SK-N-SH (cell line): ENCODE measurements at places on chromosomes 6 and 20.

DNA sequence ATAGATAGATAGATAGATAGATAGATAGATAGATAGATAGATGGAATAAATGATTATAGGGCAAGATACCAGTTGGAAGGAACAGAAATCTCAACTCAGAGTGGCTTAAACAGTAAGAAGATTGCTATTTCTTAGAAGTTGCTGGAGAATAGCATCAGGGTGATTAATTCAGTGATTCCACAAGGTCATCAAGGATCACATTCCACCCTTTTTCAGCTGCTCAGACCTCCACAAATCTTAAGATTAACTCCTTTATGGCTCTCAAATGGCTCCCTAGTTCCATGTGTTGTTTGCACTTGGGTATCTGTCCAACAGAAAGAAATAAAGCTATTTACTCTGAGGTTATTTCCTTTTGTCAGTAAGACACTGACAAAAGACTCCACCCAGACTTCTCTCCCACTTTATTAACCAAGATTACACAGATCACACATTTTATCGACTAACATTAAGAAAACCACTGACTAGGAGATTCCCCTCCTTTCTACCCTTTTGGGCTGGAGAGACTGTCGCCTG, 68.3 kb upstream of the KIF16B start:
- no peak for DNase-seq
- H3K27ac ChIP-seq = no peak overlapping the region; the same call in 1 of the 2 replicates
- no peak overlapping the region for H3K4me3 ChIP-seq
- H3K36me3 ChIP-seq = no peaks in the 10 kb centered on the region

DNA sequence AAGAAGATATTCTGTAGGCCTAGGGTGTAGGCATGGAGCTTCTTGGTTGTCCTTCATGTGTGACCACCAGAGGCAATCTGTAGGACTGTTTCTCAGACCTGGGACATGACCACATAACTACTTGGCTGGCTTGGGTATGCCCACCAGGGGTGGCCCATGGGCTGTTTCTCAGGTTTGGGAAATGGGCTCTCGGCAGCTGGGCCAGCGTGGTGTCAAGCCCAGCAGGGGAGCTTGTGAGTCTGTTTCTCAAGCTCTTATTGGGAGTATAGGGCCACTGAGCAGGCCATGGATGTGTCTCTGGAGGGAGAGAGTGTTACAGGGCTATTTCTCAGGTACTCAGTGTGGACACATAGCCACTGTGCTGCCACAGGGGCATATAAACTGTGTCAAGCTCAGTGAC, 2.5 kb upstream of the SEMG2 start:
- H3K4me1 ChIP-seq = no peaks in the 10 kb centered on the region
- no peaks in the 10 kb centered on the region for H3K36me3 ChIP-seq
- DNase-seq = no peak
- no peak overlapping the region for H3K4me3 ChIP-seq
- peaks cover 10% of the 10 kb centered on the region; the same call in 1 of the 2 replicates for H3K27me3 ChIP-seq
- H3K27ac ChIP-seq = no peak overlapping the region

- no peak for DNase-seq
- H3K27me3 ChIP-seq = peaks cover 61% of the 10 kb centered on the region
- H3K27ac ChIP-seq = no peak overlapping the region
- peaks cover 2% of the 10 kb centered on the region; the same call in 1 of the 2 replicates for H3K4me1 ChIP-seq
- H3K36me3 ChIP-seq = no peaks in the 10 kb centered on the region
- no peak overlapping the region for H3K4me3 ChIP-seq
Observed at GRCh38 chr20:56955680-56956079, 310.8 kb downstream of the BMP7 start.

GRCh38 chr20:47392721-47393073, 36.2 kb upstream of the ZMYND8 start:
- H3K4me1 ChIP-seq = no peaks in the 10 kb centered on the region
- no peak overlapping the region for H3K4me3 ChIP-seq
- DNase-seq = no peak
- no peaks in the 10 kb centered on the region for H3K36me3 ChIP-seq
- H3K27ac ChIP-seq = peak overlapping the region; percentile 70

DNA sequence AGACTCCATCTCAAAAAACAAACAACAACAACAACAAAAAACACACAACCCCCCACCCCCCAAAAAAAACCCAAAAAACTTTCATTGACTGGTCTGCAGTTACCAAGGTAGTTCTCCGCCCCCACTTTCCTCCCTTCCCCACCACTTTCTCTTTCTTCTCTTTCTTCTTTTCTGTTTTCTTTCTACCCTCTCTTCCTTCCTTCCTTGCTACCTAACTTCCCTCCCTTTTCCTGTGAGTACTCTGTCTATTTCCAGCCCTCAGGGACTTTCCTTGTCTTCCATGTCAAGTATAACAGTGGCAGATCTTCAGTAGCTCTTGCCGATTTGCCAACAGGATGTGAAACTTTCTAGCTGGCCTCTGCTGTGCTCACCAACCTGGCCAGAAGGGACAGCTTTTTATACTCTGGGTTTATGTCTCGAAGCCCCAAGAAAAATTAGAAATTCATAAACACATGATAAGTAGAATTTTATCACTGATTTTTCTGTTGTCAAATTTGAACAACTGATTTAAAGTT, 399.5 kb downstream of the QKI start:
- no peaks in the 10 kb centered on the region for H3K36me3 ChIP-seq
- H3K27ac ChIP-seq = no peak overlapping the region
- H3K4me3 ChIP-seq = no peak overlapping the region
- no peak for DNase-seq

GRCh38 chr20:47789081-47789763, 3.9 kb upstream of the SULF2 start:
- no peaks in the 10 kb centered on the region for H3K36me3 ChIP-seq
- peaks cover 50% of the 10 kb centered on the region for H3K4me1 ChIP-seq
- no peak overlapping the region for H3K27ac ChIP-seq
- H3K27me3 ChIP-seq = peaks cover 6% of the 10 kb centered on the region; the same call in 1 of the 2 replicates
- no peak for DNase-seq
- H3K4me3 ChIP-seq = no peak overlapping the region

DNA sequence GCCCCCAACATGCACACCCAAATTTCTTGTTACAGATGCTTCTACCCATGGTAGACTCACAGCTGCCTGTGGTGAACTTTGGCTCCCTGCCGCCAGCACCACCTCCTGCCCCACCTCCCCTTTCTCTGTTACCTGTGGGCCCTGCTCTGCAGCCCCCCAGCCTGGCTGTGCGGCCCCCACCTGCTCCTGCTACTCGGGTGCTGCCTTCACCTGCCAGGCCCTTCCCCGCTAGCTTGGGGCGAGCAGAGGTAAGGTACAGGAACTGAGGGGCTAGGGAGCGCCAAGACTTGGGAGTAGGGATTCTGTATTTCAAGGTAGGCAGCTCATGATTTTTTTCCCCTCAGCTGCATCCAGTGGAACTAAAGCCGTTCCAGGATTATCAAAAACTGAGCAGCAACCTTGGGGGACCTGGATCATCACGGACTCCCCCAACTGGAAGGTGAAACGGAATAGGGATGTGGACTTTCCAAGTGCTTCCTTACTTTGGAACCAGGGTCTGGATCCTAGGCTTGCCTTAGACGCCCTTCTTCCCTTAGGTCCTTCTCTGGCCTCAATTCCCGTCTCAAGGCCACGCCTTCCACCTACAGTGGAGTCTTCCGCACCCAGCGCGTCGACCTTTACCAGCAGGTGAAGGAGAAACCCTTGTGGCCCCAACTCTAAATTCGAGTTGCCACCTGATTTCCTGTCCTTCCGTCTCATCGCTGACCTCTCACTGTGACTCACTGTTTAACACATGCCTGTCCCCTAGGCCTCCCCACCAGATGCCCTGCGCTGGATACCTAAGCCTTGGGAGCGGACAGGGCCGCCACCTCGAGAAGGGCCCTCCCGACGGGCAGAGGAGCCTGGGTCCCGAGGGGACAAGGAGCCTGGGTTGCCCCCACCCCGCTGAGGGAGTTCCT, 15.5 kb downstream of the BAG6 start:
- H3K4me1 ChIP-seq = no peaks in the 10 kb centered on the region; the same call in 1 of the 2 replicates
- peaks cover 30% of the 10 kb centered on the region for H3K36me3 ChIP-seq
- H3K27me3 ChIP-seq = no peaks in the 10 kb centered on the region
- no peak overlapping the region for H3K4me3 ChIP-seq
- H3K27ac ChIP-seq = no peak overlapping the region; the same call in 1 of the 2 replicates

DNA sequence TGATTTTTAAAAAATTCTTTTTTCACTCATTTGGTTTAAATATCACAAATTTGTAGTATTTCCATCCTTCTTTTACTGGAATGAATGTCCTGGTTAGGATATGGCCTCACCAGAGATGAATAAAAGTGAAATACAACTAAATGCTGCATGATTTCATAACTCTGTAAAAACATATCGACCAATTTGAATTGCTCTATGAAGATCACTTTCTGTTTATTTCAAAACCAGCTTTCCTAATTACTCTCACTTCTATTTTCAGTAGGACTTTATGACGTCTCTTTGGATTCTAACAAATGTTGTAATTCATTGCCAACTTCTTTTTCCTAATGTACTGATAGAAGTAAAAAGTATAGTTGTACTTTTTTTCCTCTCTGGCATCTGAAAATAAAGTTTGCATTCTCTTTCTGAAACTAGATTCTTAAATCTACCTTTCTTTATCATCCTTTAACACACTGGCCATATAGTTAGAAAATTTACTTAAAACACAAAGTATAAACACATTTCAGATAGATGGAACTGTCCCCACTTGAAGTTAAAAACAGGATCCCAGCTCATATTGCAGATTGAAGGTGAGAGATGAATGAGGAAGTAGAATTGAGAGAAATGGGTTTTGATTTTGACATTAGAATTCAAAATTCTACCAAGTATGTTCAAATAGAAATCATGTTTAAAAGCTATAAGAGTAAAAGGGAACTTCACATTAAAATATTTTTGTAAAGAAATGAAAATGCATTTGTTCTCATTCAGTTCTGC, 40.3 kb upstream of the IL20RA start:
- no peaks in the 10 kb centered on the region for H3K4me1 ChIP-seq
- no peaks in the 10 kb centered on the region for H3K36me3 ChIP-seq
- H3K27me3 ChIP-seq = no peaks in the 10 kb centered on the region; the same call in 1 of the 2 replicates
- H3K27ac ChIP-seq = no peak overlapping the region
- H3K4me3 ChIP-seq = no peak overlapping the region
- DNase-seq = no peak

- H3K27ac ChIP-seq = no peak overlapping the region
- H3K27me3 ChIP-seq = no peaks in the 10 kb centered on the region; the same call in 1 of the 2 replicates
- DNase-seq = no peak
- no peaks in the 10 kb centered on the region for H3K36me3 ChIP-seq
- H3K4me3 ChIP-seq = no peak overlapping the region
- H3K4me1 ChIP-seq = peaks cover 11% of the 10 kb centered on the region; the same call in 1 of the 2 replicates
Observed at GRCh38 chr6:131103296-131103695, 32.0 kb upstream of the AKAP7 start.

- H3K36me3 ChIP-seq = no peaks in the 10 kb centered on the region
- DNase-seq = no peak
- no peak overlapping the region for H3K4me3 ChIP-seq
- no peaks in the 10 kb centered on the region for H3K4me1 ChIP-seq
Observed at GRCh38 chr20:35572838-35573237, 31.0 kb downstream of the ERGIC3 start.

GRCh38 chr6:94254689-94255088, 835.3 kb upstream of the EPHA7 start:
- no peaks in the 10 kb centered on the region for H3K27me3 ChIP-seq
- peaks cover 5% of the 10 kb centered on the region for H3K36me3 ChIP-seq
- no peak overlapping the region for H3K27ac ChIP-seq
- H3K4me3 ChIP-seq = no peak overlapping the region; the same call in 1 of the 2 replicates

DNA sequence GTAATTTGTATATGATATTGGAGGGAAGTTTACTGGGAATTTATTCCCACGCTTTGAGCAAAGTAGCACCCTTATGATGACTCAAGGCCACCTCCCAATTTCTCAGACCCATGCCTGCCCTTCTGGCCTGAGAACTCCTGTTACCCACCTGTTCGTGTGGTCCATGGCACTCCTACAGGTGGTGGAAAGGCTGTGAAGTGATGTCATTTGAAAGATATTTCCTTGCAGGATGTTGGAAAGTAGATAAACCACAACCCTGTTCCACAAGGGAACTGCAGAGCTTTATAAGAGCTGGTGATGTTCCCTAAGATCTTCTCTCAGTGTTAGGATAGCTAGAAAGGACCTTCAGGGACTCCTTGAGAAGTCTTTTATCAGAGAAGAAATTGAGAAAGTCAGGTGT, 70.5 kb downstream of the ADGRG6 start:
- peaks cover 15% of the 10 kb centered on the region; the same call in 1 of the 2 replicates for H3K4me1 ChIP-seq
- H3K36me3 ChIP-seq = peaks cover 14% of the 10 kb centered on the region
- H3K27ac ChIP-seq = peak overlapping the region; percentile 91
- H3K4me3 ChIP-seq = peak overlapping the region; percentile 14; the same call in 1 of the 2 replicates
- no peaks in the 10 kb centered on the region for H3K27me3 ChIP-seq

- H3K4me3 ChIP-seq = no peak overlapping the region
- H3K36me3 ChIP-seq = no peaks in the 10 kb centered on the region
- no peak overlapping the region for H3K27ac ChIP-seq
- H3K4me1 ChIP-seq = no peaks in the 10 kb centered on the region; the same call in 1 of the 2 replicates
- H3K27me3 ChIP-seq = no peaks in the 10 kb centered on the region
Observed at GRCh38 chr20:36150847-36151539, 3.5 kb upstream of the EPB41L1 start.
